ENCODE measurements at places on chromosomes 4 and X.

DNA sequence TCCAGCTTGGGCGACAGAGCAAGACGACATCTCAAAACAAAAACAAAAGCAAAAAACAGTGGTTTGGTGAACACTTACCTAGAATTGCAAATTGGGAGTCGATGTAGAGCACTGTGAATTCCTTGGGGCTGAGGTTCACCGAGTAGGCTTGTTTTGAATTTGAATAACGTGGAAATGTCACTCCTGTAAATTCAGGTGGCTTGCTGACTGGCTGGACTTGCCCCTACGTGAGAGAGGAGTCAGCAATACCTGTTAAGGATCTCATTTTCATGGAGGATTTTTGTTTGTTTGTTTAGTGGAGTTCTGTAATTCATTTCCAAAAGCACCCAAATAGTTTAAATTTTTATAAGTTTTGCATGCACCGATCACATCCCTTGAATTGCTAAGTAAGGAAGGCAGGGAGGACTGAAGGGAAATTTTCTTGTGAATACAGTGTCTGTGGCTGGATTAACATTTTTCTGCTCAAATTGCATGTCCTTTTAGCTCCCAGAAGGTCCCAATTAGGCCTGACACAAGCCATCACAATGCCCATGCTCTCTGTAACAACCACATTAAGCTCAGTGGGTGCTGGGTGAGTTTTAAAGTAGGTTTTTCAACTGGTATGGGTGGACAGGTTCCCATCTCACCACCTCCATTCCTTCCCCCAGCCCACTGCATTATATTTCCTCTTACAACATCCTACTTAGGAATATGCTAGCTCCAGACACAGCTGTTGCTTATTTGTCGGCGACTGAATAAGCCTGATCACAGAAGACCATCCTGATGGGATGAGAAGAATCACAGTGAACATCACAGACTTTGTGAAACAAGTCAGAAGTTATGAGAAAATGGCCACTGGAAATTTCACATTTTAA, 58.5 kb upstream of the TTC29 start:
- no peak overlapping the region for H3K27ac ChIP-seq
- H3K36me3 ChIP-seq, result no peaks in the 10 kb centered on the region
- DNase-seq, result no peak
- no peaks in the 10 kb centered on the region for H3K4me1 ChIP-seq

DNA sequence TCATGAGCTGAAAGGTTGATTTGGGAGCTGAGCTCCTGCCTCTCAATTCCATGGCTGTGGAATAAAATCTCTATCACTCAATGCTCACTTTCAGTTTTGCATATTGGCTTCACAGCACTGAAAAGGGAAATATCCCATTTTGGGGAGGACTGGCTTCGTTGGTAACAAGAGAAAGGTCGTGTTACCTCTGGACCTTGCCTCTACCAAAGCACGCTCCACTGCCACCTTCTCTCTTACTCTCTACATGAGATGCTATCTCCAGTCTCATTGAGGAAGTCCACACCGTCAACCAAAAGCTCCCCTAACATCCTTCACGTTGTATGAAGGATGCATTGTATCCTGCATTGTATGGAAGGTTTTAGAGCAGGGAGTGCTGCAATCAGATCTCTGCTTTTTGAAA, 195.0 kb upstream of the LDB2 start:
- no peak overlapping the region for H3K4me3 ChIP-seq
- H3K27ac ChIP-seq, result no peak overlapping the region
- no peaks in the 10 kb centered on the region for H3K27me3 ChIP-seq
- peaks cover 25% of the 10 kb centered on the region for H3K4me1 ChIP-seq
- no peak for DNase-seq
- H3K36me3 ChIP-seq, result no peaks in the 10 kb centered on the region

DNA sequence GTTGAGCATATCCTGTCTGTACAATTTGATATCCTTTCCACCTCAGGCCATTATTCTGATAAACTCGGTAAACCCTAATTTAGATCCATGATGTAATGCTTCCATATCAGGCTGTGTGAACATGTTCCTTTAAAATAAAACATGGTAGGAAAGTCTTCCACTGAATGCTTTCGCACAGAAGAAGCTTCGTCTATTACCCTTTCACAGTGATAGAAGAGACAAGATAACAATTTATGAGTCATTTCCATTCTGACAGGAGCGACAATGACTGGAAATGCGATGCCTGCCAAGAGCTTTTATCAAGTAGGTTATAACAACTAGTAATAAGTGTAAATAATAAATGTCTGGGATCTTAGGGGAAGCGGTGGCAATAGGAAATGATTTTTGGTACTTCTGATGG, 98.8 kb downstream of the TTC29 start:
- no peak for DNase-seq
- no peak overlapping the region for H3K27ac ChIP-seq
- H3K36me3 ChIP-seq, result no peaks in the 10 kb centered on the region

GRCh38 chrX:68440940-68441339, 7.6 kb upstream of the OPHN1 start:
- H3K27ac ChIP-seq, result no peak overlapping the region
- DNase-seq, result peak; percentile 42
- no peak overlapping the region for H3K4me3 ChIP-seq
- H3K27me3 ChIP-seq, result no peaks in the 10 kb centered on the region
- no peaks in the 10 kb centered on the region for H3K36me3 ChIP-seq

GRCh38 chr4:81919223-81919622, 447.5 kb upstream of the RASGEF1B start:
- H3K36me3 ChIP-seq, result no peaks in the 10 kb centered on the region
- H3K27ac ChIP-seq, result no peak overlapping the region
- H3K27me3 ChIP-seq, result no peaks in the 10 kb centered on the region
- no peaks in the 10 kb centered on the region for H3K4me1 ChIP-seq
- no peak overlapping the region for H3K4me3 ChIP-seq
